Hair follicle dermal papilla cell (primary cell): ENCODE measurements at places on chromosomes 2 and 18. TPM values are rescaled to one million over a fixed set of nuclear protein-coding genes. Genes with fewer than 3 reads are reported as not detected.

The ERBB4 gene
- under 0.01 and 0.24 TPM in 2 replicates for total RNA-seq

The CCDC68 gene
- 3.6 and 3.9 TPM in 2 replicates for total RNA-seq

The REG3G gene
- total RNA-seq: not detected in 2 replicates

The REEP1 gene
- not detected in 2 replicates for total RNA-seq

The PDK1 gene
- 26.8 and 31.8 TPM in 2 replicates for total RNA-seq

The UGT1A6 gene
- not detected in 2 replicates for total RNA-seq

The COPS9 gene
- 31.0 and 37.8 TPM in 2 replicates for total RNA-seq

The SGPP2 gene
- total RNA-seq: 0.12 and 0.32 TPM in 2 replicates
